ENCODE measurements at places on chromosomes 4 and X.

DNA sequence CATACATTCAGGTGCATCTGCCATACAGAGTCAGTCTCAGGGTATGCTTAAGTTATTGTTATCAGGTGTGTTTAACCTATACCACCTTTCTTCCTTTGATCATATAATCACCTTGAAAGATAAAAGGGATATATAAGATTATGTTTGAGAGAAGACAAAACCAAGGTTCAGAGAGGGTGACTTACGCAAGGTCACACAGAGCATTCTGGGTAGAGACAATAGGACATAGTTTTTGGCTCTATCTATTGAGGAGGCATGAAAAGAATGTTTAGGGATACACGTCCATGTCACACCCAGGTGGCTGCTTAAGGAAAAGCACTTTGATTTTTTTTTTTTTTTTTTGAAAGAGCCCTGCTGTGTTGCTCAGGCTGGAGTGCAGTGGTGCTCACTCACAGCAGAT lies 327.1 kb upstream of the RPS6KA3 start:
- DNase-seq: no peak

DNA sequence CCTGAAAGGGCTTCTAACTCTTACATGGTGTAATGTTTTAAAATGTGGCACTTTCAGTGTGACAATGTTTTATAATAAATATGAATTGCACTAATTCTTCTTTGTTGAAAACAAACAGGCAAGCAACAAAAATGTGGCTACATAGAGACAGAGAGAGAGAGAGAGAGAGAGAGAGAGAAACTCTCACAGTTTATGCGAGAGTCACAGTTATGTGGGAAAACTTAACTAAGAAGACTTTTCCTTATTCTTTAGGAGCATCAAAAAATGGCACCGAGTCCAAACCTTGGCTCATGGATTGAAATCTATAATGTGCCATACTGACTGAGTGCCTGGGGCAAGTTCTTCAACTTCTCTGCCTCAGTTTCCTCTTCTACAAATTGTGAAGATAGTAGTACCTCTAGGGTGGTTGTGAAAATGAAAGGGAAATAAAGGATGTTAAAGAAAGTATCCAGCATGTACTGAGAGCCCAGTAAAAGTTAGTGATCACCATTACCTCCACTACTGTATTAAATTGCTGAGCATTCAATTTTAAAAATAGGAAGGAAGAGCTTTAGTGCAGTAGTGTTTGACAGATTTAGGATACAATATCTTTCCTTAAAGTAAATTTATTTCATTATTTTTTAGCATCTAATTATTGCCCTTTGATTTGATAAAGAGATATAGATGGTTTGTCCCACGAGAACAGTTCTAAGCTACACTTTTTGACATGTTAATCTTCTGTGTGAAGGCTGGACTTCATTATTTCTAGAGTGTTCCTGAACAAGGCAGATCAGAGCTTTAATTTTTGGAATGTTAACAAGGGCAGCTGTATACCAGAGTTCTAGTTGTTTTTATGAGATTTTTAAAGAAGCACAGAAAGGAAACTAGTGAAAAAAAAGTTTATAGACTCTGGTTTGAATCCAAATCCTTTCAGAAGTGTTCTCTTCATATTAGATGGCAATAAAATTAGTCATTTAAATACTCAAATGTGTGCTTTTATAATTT lies 187.5 kb upstream of the ANK2 start:
- DNase-seq: no peak

DNA sequence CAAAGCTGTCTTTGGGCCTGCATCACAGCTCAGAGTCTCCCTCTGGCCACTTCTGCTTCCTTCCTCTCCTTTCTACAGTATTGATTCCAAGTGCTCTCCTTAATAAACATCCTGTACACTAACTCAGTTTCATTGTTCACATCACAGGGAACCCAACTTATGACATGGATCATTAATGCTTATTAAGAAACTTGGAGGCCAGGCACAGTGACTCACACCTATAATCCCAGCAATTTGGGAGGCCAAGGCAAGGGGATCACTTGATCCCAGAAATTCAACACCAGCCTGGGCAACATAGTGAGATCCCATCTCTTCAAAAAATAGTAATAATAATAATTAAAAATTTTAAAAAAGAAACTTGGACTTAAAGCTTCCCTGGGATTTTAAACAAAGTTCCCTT lies 89.2 kb upstream of the EFHC2 start:
- DNase-seq: no peak

GRCh38 chrX:69365349-69365748 lies 138.8 kb upstream of the NALF2 start:
- DNase-seq: no peak

GRCh38 chr4:6318206-6318605 lies 48.6 kb downstream of the WFS1 start:
- no peak for DNase-seq

GRCh38 chr4:108560616-108561015 lies 59.8 kb upstream of the RPL34 start:
- no peak for DNase-seq

- no peak for DNase-seq
Observed at GRCh38 chr4:168353746-168354145, 35.2 kb upstream of the DDX60 start.

DNA sequence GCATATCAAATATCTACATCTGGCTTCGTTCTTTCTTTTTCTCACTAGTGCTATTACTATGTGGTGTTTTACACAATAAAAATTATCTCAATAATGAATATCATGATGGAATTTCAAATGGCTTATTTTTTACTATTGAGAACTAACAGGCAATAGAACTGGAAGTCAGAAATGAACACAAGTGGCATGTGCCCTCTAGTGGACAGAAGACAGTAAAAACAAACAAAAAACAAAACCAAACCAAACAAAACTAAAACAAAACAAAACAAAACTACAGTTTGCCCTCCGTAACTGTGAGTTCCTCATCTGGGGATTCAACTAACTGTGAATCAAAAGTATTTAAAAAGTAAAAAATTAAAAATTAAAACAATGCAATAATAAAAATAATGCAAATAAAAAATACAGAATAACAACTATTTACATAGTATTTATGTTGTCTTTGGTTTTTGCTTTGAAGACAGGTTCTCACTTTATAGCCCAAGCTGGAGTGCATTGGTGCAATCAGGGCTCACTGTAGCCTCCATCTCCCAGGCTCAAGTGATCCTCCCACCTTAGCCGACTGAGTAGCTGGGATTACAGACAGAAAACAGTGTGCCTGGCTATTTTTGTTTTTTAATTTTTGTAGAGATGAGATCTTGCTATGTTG lies 195.6 kb upstream of the TACR3 start:
- no peak for DNase-seq

GRCh38 chr4:3239998-3240920 lies 8.7 kb upstream of the MSANTD1 start:
- DNase-seq: no peak

GRCh38 chr4:3756343-3757059 lies 9.7 kb upstream of the ADRA2C start:
- DNase-seq: no peak

GRCh38 chr4:101348995-101349800 lies 1.9 kb upstream of the PPP3CA start:
- DNase-seq: no peak

DNA sequence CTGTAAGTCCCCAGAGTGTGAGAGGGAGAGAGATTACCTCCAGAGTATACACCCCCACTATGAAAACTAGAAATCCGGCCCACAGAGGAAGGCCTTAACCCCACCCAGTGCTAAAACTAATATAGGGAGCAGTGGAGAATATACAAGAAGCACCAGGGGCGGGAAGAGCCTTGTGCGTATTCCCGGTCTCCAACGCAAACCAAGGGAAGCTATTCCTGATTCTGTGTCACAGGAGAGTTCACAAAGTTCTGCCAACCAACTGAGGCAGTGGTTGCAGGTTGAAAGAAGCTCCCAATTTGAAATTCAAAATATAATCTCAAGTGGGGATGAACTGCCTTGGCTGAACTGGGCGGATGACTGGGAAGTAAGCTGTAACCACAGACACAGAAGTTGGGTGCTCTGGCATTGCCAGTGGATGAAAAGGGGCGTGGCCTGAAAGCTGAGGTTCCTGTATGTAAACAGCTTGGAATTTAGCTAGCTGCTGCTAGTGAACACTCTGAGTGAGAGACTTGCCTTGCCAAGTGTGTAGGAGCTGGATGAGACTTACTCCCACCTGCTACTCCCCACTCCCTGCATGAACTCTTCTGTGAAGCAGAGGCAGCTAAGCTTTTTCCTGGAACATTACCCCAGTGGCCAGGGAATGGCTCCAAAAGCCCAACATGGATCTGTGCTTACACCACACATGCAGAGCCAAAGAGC lies 32.7 kb downstream of the ELF2 start:
- DNase-seq: no peak

GRCh38 chr4:111707491-111707890 lies 437.8 kb upstream of the FAM241A start:
- DNase-seq: no peak

GRCh38 chrX:25130619-25131018 lies 114.9 kb upstream of the ARX start:
- DNase-seq: no peak

GRCh38 chrX:137172317-137172948 lies 138.6 kb upstream of the GPR101 start:
- DNase-seq: no peak

- DNase-seq: no peak
Observed at GRCh38 chrX:152904151-152905080, 6.5 kb downstream of the ZNF185 start.

GRCh38 chr4:26361297-26361696 lies 40.5 kb downstream of the RBPJ start:
- DNase-seq: no peak

Data from stimulated activated CD8-positive, alpha-beta memory T cell treated with anti-CD3 and anti-CD28 coated beads, Interleukin-15, amount 100 ng/mL, for 4 hours (primary cell).